ENCODE measurements at places on chromosomes 12 and 14.

DNA sequence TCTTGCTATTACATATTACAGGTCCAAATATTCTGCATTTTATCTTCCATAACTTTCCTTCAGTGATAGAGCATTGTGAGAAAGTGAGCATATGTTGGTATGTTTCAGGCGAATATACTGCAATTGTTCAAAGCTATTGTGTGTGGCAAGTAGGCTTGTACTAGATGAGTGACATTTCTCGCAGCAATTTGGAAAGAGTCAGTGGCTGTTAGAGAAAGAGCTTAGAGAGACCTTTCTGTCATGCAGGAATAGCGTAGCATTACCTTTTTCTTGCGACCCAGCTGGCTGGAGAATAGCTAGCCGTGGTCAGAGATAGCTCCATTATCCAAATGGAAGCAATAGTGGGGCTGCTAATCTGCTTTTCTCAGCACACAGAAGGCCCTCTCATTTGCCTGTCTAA is 678.5 kb upstream of the FOXG1 start:
- no peak for DNase-seq

GRCh38 chr14:61147831-61148549 is 133.1 kb downstream of the TMEM30B start:
- no peak for DNase-seq

DNA sequence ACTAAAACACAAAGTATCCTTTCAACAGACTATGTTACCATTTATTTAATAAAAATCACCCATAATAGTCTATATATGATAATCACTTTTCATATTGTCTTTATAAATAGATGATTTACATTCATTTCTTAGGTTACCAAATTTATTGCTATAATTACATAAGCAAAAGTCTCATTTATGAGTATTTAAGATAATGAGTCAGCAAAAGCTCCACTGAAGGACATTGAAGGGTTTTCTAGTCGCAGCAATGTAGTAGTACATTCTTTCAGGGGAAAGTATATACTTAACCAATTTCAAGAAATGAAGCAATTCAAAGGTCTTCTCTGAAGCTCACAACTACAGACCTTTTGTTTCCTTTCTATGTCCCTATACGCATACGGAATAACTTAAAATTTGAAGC is 110.9 kb downstream of the NOVA1 start:
- DNase-seq, result no peak

DNA sequence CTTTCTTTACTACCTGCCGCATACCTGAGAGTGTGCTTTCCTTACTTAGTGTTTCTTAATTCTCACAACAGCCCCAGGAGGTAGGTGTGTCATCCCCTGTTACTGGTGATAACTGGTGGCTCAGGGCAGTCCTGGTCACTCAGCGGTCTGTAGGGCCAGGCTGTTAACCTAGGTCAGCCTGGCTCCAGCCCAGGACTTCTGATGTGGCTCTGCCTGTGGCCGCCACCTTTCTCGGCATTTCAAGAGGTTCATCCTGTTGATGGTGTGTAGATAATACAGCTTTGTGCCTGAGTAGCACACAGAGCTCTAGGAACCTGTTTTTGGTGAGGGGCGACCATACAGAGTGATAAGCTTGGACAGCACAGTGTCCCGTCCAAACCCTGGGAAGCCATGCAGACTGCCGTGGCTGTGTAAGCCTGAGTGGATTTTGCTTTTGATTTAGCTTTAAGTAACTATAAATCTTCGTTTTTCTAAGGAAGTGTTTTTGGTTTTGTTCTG is 11.9 kb upstream of the DNAH10 start:
- DNase-seq, result no peak

DNA sequence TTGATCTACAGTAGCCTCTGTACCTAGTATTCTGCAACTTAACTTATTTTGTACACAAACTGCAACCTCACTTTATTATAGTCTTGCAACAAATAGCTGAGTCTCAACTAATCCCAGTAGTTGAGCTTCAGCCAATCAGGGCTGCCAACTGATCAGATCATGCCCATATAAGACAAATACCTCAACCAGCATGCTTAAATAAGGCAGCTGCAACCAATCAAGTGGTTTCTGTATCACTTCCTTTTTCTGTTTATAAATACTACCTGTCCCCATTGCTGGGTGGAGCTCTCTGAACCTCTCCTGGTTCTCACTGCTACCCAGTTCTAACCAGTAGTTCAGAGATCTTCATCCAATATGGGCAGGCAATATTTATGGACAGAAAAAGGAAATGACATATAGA is 248.5 kb upstream of the FBXO33 start:
- no peak for DNase-seq

- DNase-seq, result no peak
Observed at GRCh38 chr14:63299351-63300110, 19.2 kb downstream of the GPHB5 start.

DNA sequence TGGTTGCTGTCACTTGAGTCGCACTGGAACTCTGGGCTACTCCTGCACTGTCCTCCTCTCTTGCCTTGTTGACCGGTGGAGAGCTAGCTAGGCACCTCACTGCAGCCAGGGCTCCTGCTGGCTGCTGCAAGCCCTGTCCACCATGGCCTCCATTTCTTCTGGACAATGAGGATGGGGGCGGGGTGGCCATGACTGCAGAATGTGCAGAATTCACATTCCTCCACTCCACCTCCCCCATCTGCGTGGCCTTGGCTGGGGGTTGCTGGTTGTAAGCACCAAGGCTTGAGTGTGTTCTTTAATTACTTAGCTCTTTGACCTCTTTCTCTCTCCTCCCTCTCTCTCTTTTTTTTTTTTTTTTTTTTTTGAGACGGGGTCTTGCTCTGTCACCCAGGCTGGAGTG is 248.5 kb downstream of the PCNX1 start:
- no peak for DNase-seq

DNA sequence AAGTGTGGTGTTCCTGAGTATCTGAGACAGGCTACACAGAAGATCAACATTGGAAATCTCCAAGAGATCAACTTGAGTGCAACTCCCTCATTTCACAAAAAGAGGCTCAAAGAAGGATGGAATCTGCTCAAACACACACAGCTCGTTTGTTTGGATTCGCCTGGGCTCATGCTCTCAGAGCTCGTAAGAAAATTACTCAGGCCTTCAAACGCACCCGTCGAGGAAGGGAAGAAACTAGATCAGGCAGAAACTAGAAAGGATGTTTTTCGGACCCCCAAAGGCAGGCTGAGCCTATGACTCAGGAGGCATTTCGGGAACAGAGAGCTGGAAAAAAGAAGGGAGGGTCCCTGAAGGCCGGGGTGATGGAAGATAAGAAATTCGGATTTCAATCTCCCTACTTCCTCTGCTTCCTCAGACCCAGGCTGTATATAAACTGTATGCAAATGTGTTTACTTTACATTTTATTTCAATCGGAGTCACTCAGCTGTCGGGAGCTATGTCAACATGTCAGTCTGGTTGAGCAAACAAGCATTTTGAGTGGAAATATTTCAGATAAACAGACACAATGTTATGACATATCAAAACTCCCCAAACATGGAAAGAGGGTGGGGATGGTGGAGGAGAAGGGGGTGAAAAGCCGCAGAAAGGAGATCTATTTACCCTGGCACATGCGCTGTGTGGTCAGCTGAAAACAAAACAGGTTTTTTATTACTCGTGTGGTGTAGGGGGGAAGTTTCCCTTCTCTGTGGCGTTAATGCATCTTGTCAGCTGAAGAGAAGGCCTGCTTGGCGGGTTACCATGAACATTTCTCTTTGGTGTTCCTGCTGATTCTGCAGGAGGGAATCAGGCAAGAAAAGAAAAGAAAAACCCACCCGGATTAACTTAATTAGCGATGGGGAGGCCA is 129.1 kb upstream of the TBX3 start:
- DNase-seq, result no peak

DNA sequence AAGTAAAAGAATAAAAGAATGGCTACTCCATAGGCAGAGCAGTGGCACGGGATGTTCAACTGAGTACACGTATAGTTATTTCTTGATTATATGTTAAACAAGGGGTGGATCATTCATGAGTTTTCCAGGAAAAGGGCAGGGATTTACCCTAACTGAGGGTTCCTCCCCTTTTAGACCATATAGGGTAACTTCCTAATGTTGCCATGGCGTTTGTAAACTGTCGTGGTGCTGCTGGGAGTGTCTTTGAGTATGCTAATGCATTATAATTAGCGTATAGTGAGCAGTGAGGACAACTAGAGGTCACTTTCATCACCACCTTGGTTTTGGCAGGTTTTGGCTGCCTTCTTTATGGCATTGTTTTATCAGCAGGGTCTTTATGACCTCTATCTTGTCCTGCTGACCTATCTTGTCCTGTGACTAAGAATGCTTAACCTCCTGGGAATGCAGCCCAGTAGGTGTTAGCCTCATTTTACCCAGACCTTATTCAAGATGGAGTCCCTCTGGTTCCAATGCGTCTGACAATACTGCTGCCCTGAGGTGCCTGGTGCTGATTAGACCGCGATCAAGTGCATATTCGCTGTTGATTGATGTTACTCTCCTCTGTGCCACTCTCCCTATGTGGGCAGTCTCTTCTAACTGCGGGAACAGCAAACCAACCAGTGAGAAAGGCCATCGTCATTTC is 67.6 kb upstream of the AMN1 start:
- no peak for DNase-seq

GRCh38 chr12:111256629-111257434 is 112.1 kb downstream of the PHETA1 start:
- DNase-seq, result no peak

- no peak for DNase-seq
Observed at GRCh38 chr12:12533238-12533829, 29.3 kb downstream of the DUSP16 start.

DNA sequence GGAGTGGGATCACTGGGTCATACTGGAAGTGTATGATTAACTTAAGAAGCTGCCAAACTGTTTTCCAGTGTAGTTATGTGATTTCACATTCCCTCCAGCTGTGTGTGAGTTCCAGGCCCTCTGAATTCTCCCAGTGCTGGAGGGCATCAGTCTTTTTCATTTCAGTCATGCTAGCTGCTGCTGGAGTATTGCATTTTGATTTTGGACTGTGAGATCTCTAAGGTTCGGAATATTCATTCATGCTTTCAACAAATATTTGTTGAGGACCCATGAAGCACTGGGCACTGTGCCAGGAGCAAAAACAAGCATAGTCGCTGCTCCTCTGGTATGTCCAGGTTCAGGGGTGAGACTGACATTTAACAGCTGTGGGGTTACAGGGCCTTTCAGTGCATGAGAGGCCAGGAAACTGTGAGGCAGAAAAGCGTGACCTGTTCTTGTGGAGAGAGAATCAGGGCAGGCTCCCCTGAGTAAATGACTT is 133.2 kb downstream of the SCARB1 start:
- DNase-seq, result no peak

GRCh38 chr14:86510491-86510890 is 980.5 kb downstream of the FLRT2 start:
- no peak for DNase-seq

DNA sequence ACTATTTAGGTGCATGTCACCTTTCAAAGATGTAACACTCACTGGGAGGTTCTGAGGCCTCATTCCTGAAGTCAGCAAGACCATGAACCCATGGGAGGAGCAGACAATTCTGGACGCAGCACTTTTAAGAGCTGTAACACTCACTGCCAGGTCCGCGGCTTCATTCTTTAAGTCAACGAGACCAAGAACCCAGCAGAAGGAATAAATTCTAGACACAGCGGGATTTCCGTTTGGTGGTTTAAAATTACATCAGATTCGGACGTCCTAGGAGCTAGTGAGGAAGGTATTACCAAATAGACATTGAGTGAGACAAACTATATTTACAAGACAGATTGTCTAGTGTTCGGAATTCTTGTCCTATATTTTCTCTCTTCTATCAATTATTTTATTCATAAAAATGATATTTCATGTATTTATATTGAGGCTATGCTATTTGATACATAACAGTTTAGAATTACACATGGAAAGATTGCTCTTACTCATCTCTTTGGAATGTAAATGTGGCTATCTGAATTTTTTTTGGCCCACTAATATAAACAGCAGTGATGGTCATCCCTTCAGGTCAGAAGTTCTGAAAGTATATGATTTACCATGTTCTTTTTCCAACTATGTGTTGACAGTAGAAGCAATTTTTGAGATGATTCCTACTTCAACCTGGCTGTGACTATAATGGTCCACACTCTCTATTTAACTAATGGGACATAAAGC is 1973.0 kb upstream of the FLRT2 start:
- DNase-seq, result no peak

DNA sequence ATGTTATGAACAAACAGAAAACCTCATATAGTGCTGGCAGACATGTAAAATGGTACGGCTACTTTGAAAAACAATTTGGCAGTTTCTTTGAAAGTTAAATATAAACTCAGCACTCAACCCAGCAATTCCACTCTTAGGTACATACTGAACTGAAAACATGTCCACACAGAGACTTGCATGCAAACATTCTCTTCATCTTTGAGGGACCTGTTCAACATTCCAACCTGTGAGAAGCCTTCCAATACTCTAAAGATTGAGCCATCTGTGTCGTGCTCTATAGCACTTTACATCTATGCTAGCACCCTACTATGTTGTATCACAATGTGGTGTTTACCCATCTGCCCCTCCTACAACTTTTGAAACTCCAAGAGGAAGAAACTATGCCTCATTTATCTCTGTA is 79.3 kb downstream of the DNAI7 start:
- DNase-seq, result no peak

DNA sequence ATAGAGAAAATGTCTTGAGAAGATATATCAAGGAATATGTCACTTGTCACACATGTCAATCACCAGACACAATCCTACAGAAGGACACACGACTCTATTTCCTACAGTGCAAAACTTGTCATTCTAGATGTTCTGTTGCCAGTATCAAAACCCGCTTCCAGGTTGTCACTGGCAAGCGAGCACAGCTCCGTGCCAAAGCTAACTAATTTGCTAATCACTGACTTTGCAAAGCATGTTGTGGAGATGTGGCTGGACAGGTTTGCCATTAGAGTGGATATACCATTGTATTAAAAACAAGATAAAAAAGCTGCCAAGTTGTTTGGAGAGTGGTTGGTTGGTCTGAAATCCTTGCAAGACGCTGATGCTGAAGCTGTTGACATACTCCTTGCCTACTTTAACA is 7.9 kb upstream of the SGPP1 start:
- no peak for DNase-seq

DNA sequence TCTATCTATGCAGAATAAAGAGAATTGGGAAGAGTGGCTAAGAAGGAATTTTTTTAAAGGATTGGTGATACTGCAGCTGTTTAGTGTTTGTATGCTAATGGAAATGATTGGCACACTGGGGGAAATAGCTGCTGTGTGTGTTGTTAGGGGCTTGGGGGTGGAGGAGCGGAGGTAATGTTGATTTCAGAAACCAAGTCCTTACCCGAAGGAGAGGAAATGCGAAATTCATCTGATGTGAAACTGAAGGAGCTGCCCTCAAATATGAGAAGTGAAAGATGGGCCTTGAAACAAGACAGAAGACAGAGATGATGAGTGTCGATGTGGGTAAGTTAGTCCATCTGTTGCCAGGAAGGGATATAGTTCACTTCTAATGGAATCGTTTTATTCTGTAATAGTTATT is 21.2 kb upstream of the RNASE12 start:
- DNase-seq, result no peak

DNA sequence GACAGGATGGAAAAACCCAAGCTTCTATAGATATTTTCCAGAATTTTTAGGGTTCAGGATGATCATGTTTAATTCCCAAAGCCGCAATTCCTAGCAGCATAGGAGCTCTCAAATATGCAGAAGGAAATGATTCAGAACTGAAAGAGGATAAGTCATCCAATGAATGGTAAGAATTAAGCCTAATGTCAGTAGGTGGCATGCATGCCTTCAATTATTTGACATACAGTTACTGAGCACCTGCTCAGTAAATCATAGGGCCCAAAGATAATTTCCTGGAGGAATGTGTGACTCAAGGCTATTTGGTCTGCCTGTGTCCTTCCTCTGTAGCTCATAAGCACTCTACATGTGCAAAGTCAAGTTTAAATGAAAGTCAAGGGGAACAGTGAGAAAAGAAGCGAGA is 116.8 kb upstream of the SLC38A4 start:
- DNase-seq, result no peak

Measured in stimulated activated CD8-positive, alpha-beta memory T cell treated with anti-CD3 and anti-CD28 coated beads, Interleukin-4, amount 100 ng/mL, for 1 hour (primary cell).